ENCODE measurements at places on chromosomes 5 and 9.
A peak's percentile ranks its signal among the peaks of the same experiment; 100 is the strongest.

DNA sequence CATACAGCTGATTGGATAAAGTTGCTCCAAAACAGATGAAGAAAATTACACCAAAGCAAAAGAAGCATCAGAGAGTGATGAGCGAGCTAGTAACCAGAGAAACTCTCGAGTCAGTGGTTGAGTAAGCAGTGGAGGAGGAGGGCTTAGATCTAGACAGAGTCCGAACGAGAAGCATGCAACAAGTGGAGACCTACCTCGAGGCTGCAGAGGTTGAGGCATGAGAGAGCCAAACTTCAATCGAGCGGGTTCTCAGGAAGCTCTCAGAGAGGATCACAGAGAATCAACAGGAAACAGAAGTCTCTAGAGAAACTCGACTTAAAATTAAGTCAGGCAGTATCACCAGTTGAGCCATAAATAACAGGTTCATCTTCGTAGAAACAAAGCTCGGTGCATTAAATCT, 6.1 kb downstream of the RUSC2 start:
- DNase-seq: no peak

- no peak for DNase-seq
Measured at GRCh38 chr5:158700231-158701006, 399.3 kb downstream of the EBF1 start.

GRCh38 chr5:123089914-123090660, 1.0 kb downstream of the PRDM6 start:
- DNase-seq: peak; percentile 61

DNA sequence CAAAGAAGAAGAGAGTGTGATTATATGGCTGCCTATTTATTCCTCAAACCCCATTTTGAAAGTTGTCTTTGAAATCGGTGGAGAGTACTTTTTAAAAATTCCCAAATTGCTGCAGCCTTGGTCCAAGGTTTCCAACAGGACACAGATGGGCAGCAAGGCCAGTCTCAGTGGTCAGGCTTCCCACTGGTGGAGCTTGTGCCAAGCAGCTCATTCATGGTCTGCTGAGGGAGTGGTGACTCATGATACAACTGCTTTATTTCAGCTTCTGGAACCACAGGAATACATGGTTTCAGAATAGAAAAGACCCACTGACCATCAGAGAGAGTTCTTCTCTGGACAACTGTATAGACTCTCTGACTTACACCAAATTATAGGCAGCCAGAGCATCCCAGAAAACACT, 673.1 kb upstream of the KLF4 start:
- DNase-seq: no peak

DNA sequence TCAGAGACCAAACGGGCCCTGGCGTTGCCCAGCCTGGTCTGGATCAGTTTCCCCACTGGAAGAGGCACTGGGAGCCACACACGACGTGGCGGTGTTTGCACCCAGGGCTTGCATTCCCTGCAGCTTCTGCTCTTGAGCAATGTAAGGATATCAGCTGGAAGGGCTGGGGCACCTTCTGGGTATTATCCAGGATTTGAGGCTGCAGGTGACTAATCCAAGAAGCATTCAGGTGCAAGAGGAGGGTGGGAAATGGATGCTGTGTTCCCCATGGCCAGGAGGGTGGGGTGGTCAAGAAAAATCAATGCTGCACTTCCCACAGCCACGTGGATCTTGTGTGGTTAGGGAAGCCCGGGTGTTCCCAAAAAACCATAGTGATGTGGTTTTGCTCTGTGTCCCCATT, 430.9 kb downstream of the IRX2 start:
- DNase-seq: no peak

GRCh38 chr9:36401164-36401740, 1.2 kb upstream of the RNF38 start:
- DNase-seq: peak; percentile 90

GRCh38 chr5:127031863-127032232, 1.5 kb upstream of the MARCHF3 start:
- no peak for DNase-seq

Measured in brain (organoid and tissue), 16 donors.